ENCODE measurements at places on chromosomes 11 and 22. TPM values are rescaled to one million over a fixed set of nuclear protein-coding genes. Genes with fewer than 3 reads are reported as not detected.

Gene PRR5
- 13.7 TPM for total RNA-seq

Gene RTN4R
- 4.9 TPM for total RNA-seq

Gene PRPF19
- total RNA-seq, result 71.6 TPM

Gene CARD18
- total RNA-seq, result not detected

Gene MS4A4E
- total RNA-seq, result not detected

Gene PLAAT5
- total RNA-seq, result 0.21 TPM

Gene CCDC90B
- 47.3 TPM for total RNA-seq

Gene ACR
- total RNA-seq, result not detected

Gene BTG4
- not detected for total RNA-seq

Gene FOLR3
- total RNA-seq, result 14.2 TPM

Gene BRSK2
- total RNA-seq, result not detected

Gene CARNS1
- not detected for total RNA-seq

Gene POLR2L
- total RNA-seq, result 15.1 TPM

Gene STK33
- total RNA-seq, result 3.6 TPM

Gene OR8J1
- not detected for total RNA-seq

Gene MS4A6E
- not detected for total RNA-seq

Gene OR6T1
- not detected for total RNA-seq

Gene C11orf91
- not detected for total RNA-seq

Gene PATL1
- total RNA-seq, result 4.0 TPM

Gene OR51T1
- total RNA-seq, result not detected

Gene RIMBP3B
- total RNA-seq, result not detected

Gene APOL4
- not detected for total RNA-seq

Gene ST13
- total RNA-seq, result 189 TPM

Gene C11orf16
- not detected for total RNA-seq

Gene SPDYC
- not detected for total RNA-seq

Gene SUSD2
- 0.24 TPM for total RNA-seq

Gene WNT11
- not detected for total RNA-seq

Gene KDM4D
- total RNA-seq, result 1.1 TPM

Gene MS4A4A
- total RNA-seq, result not detected

Gene HEPHL1
- 2.2 TPM for total RNA-seq

Gene KRTAP5-2
- total RNA-seq, result not detected

Gene KCNK7
- 3.2 TPM for total RNA-seq

Gene HSD17B12
- 75.2 TPM for total RNA-seq

Gene UBASH3B
- 10.0 TPM for total RNA-seq

Gene NLRP14
- total RNA-seq, result 0.24 TPM

Gene OR4A15
- not detected for total RNA-seq

Gene APOBEC3F
- 5.3 TPM for total RNA-seq

Gene EHF
- total RNA-seq, result 296 TPM

Gene GALNT18
- 38.8 TPM for total RNA-seq

Gene PANX3
- not detected for total RNA-seq

Gene MRPL11
- total RNA-seq, result 34.9 TPM

Gene PHOX2A
- total RNA-seq, result not detected

Gene SLC37A2
- 35.2 TPM for total RNA-seq

Gene C11orf97
- total RNA-seq, result not detected

Gene SAMM50
- total RNA-seq, result 28.8 TPM

Gene BAIAP2L2
- 0.21 TPM for total RNA-seq

Gene PGR
- not detected for total RNA-seq

Gene MRPL21
- 88.7 TPM for total RNA-seq

Gene PAX6
- not detected for total RNA-seq

Gene GLB1L2
- total RNA-seq, result 4.3 TPM

Gene SYT9
- total RNA-seq, result not detected

All from tracheal epithelial cell (primary cell).